ENCODE measurements at places on chromosomes 3 and 15.

DNA sequence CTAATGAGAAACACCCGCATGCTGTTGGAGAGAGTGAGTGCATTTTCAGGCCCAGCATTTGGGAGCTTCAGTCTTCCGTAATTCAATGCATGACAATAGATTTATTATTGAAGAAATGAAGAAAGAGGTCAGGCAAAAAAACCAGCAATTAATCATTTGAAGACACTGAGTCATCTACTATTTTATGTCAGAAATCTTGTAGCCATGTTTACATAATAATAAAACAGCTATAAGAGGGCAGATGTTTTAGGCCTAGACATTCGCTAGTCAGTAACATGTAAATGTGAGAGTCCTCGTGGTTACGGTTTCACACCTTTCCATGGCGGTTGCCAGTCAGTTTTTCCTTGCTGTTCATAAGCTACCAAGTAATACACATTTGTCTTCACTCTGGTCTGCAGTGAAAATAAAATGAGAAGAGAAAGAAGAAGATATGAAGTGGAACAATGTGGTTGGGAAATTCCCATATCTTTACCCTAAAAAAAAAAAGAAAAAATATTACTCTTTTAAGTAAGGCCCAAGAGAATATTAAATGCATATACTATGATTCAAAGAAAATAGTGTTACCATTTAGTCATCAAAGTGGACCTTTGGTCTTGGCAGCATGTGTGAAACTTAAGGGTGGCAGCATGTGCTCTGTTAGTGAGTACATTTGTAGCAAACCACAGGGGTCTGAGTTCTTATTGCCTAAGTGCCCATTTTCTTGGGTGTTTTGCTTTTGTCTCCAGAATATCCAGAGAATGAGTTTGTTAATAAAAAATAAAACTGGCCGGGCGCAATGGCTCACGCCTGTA is 140.5 kb upstream of the TBL1XR1 start:
- DNase-seq, result no peak

- DNase-seq, result no peak
Measured at GRCh38 chr3:139585820-139586219, 46.3 kb upstream of the RBP1 start.

- DNase-seq, result no peak
Measured at GRCh38 chr3:149224736-149225594, 3.3 kb upstream of the CP start.

GRCh38 chr15:35067496-35068347 is 17.4 kb downstream of the NANOGP8 start:
- no peak for DNase-seq

DNA sequence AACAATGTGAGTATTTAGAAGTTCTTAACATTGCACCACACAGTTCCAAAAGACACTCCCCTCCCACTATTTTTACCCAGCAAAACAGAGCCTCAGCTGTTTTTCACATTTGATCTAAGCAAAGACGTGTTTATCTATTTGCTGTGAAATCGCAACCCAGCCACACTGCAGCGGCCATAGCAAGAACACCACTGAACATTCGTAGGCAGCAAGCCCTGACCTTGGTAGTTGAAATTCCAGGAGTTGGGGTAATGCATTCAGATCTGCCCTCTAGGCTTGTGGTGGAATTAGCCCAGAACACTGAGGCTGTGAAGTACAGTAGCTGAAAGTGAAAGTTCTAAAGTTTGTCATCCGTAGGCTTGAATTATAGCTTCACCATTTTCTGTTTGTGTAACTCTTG is 17.1 kb upstream of the SLC24A5 start:
- DNase-seq, result no peak
